Stimulated activated CD8-positive, alpha-beta memory T cell treated with anti-CD3 and anti-CD28 coated beads, Interleukin-2, amount 100 ng/mL, for 48 hours (primary cell): ENCODE measurements at places on chromosomes 4 and X.

GRCh38 chr4:59704616-59705015, 1495.5 kb upstream of the ADGRL3 start:
- no peak for DNase-seq

- no peak for DNase-seq
These were observed 105.8 kb downstream of the GEMIN8 start for GRCh38 chrX:13923845-13924244.

GRCh38 chr4:16413814-16414555, 187.7 kb upstream of the TAPT1 start:
- DNase-seq, result no peak

GRCh38 chr4:53014881-53015280, 152.8 kb downstream of the RASL11B start:
- DNase-seq, result no peak

DNA sequence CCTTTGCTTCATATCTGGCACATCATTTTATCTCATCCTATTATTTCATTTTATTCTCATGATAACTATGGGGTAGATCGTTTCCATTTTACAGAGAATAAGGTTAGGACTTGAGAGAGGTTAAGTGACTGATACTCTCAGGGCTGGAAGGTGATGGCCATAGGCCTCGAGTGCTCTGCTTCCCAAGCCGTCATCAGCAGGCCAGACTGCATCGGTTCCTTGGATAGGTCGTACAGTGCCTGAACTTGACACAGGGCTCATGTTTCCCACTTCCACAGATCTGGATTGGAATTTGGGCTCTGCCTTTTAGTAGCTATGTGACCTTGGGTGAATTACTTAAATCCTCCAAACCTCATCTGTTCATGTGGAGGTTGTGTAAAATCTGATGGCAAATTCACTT, 81.4 kb downstream of the TMEM131L start:
- DNase-seq, result no peak

GRCh38 chrX:78945186-78945912, at the start of gene P2RY10:
Gene P2RY10 (plus strand): TSS chrX:78945391. CDS start chrX:78960521, 15,130 bp downstream.
- no peak for DNase-seq
